ENCODE measurements at places on chromosomes 11 and 22.

DNA sequence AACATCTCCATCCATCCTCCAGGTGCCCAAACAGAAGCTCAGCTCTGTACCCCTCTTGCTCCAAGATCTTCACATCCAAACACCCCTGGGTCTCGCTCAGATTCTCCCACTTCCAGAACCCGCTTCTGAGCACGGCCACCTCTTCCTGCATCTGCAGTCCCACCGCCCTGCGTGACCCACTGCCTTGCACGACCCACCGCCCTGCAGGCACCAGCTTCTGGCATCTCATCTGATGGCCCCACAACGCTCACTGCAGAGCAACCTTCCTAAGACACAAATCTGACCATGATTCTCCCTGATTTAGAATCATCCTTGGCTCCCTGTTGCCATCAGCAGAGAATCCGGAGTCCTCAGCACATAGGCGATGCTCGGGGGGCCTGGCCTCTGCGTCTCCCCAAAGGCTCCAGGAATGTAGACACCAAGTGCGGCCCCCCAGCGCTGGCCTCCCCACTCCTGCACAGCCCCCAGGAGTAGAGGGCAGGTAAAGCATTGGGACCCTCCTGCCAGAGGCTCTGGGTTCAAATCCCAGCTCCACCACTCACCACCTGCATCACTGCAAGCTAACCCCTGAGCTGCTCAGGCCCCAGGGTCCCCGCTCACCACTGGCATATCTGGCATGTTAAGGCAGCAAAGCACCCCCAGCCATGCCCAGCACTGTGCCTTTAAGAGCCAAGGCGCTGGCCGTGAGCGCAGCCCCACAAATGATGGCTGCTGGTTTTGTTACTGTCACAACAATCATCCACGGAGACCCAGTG is 459.3 kb downstream of the BRD1 start:
- DNase-seq: no peak

DNA sequence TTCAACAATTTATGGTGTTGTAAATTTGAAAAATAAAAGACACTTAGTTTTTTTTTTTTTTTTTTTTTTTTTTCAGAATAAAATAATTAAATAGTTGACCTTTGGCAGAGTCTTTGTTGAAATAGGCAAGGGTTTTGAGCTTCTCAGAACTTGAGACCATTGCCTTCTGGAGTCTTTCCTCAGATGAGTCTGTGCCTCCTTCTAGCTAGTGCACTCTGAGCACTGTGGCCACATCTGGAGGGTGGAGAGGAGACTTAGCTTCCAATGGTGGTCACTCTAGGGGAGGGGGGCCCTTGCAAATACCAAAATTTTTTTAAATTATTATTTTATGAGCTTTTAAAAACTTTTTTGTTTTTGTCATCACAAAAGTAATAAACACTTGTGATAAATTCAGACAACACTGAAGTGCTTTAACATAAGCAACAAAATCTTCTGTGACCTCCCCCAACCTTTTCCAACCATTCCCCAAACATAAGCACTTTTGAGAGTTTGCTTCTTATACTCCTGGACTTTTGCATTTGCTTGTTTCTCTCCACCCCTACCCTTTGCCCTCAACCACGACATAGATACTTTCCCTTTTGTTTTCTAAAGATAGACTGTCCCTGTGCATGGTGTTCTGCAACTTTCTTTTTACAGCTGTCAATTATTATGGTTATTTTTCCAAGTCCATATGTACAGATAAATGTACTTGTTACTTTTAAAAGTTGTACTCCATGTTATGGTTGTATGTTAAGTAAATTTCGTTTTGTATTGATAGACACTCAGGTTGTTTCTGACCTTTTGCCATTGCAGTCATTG is 41.1 kb downstream of the BMAL1 start:
- DNase-seq: peak; percentile 17

DNA sequence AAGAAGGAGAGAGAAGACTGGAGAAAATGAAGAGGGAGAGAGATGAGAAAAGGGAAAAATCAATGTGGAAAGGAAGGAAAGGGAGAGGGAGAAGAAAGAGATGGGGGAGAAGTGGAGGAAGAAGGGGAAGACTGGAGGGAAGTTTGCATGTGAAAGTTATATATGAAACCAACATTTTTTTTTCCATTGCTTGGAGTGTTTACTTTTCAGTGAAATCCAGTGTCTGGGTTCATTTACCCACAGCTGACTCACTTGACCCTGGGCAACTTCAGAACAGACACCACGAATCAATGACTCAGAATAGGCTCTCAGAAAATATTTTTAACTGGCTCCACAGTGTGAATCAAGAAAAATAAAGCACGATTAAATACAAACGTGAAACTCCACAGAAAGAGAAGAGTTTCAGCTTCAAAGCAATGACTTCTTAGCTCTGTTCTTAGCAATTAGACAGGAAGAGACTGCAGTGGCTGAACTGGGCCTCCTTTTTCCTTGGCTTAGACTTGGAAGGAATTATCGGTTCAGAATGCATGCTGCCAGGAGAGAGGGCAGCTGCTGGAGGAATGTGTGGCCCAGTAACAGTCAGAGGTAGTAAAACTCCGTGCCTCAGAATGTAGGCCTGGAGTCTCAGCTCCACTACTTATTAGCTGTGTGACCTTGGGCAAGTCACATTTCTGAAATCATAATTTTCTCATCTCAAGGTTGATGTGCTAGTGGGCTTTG is 237.5 kb downstream of the MIAT start:
- DNase-seq: peak; percentile 94

DNA sequence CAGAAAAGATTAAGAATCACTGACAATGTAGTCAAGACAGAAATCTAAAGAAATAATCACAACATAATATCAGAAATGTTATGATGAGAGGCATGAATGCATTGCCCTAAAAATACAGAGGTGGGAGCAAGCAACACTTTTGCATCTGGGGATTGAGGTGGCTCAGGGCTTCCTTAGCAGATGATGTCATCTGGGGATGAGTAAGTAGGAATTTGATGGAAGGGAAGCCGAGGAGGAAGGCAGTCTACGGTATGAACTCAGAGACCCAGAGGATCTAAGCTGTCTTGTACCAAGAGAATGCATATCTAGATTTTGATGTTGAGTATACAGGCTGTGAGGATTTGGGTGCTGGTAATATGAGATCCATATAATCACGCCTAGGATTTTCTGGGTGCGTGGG is 193.0 kb upstream of the SNX19 start:
- DNase-seq: peak; percentile 4

DNA sequence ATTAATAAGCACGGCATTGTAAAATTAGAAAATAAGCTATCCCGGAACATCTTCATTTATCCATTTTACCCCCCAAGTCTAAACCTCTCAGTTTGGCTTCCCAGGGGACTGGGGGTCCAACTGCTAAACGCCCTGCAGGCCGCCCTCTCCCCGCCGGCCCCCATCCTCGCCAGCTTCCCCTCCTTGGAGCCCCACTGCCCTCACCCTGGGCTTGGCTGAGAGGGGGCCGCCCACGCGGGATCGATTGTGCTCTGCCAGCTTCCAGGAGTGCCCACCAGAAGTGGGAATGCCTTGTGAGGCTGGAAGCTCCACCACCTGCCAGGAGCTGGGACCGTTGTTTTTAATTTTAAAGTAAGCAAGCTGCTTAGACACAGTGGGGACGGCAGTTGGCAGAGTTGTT is 353.5 kb downstream of the TBC1D22A start:
- no peak for DNase-seq

DNA sequence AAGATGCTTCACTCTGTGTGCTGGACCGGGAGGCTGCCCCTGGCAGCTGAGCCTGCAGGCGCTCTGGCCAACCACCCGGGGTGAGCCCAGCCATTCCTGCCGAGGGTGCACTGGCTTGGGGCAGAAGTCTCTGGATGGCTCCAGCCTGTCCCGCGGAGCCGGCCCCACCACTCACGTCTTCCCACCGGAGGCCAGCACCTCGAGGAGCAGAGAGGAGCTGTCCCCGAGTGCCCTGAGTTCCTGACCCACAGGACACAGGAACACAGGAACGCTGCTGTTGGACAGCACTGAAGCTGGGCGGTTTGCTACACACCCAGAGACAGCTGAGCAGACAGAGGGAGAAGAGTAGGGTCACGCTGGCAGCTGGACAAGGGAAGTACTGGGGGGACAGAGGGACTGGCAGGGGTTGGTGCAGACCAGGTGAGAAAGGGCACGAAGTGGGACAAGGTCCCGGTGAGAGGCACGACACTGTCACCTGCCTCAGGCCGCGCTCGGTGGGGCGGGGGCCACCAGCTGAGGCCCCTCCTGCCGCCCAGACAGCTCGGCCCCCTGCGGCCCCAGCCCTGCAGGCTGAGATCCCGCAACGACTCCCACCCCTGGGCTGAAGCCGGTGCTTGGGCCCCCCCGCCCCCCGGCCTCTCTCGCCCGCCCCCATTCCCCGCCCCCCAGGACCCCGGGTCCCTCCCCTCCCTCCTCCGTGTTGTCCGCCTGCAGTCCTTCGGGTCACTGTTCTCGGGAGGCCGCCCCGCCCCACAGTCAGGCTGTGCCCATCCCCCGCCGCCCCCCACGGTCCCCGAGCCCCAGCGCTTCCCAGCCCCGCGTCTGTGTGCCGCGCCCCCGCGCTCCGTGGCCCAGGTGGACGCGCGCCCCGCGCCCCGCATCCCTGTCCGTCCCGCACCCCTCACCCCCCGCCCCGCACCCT is 624 bp upstream of the B4GALNT4 start:
- DNase-seq: peak; percentile 45

- DNase-seq: no peak
Observed at GRCh38 chr11:36703055-36703404, 105.0 kb upstream of the RAG2 start.

GRCh38 chr11:60887556-60887955 is 18.8 kb downstream of the PRPF19 start:
- DNase-seq: peak; percentile 62

DNA sequence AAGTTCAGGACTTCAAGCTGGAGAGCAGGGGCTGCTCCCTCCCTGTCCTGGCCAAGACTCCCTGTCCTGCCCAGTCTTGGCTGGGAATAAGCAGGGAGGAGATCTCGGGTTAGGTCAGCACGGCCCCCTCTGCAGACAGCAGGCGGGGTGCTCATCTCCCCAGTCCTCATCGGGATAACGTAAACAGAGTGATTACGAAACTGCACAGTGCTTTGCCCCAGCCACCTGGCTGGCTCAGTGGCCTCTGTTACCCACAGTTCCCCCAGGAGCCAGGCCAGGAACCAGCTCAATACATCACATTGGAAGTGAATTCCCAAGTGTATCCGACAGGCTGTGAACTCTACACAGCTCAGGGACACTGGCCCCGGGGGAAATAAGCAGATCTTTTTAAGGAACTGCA is 42.7 kb upstream of the KCNJ11 start:
- DNase-seq: no peak

GRCh38 chr11:32426819-32427615 is 8.3 kb downstream of the WT1 start:
- no peak for DNase-seq

DNA sequence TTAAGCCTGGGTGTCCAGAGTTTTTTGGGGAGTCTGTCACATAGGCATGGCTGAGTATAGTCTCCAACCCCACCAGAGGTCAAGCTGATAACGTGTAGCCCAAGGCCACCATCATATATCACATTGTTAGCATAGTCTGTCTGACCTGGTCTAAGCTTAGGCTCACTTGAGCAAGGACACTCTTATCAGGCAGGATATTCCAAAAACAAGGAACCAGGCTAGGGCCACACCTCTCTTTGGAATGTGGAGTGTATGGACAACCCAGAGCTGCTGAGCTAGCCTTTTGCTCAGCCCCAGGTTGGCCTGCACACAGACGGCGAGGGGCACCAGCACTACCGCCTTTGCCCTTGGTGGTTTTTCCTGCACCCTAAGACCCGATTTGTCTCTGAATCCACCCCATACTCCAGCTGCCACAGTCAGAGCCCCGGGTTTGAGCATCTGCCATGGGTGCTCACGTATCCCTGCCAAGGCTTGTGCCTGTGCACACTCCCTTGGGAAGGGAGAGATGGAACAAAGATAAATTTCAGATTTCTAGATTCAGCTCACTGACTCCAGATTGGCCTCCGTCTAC is 7.2 kb downstream of the SNAP29 start:
- DNase-seq: no peak

DNA sequence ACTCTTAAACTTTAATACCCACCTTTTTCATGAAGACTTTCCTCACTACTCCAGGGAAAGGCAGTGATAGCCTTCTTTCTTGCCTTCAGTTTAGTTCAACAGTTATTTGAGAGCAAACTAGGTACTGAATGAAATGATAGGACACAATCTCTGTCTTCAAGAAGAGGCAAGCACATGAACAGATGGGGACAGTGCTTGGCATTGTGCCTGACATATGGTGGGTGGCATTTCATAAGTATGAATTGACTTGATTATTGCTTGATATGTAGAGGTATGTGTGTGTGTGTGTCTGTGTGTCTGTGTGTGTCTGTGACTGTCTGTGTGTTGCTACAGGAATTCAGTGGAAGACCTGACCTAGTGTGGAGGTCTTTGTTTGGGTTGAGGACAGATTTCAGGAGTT is 504.1 kb downstream of the NELL1 start:
- DNase-seq: no peak
